ENCODE measurements at places on chromosomes 3 and 15. TPM values are rescaled to one million over a fixed set of nuclear protein-coding genes. Genes with fewer than 3 reads are reported as not detected.

The ACKR2 gene
- total RNA-seq, result 3.9 TPM

The POLQ gene
- 0.09 TPM for total RNA-seq

The PPP1R14D gene
- not detected for total RNA-seq

The LDHAL6B gene
- total RNA-seq, result not detected

The GNB5 gene
- total RNA-seq, result 21.9 TPM

The SMCO1 gene
- total RNA-seq, result not detected

The RPL29 gene
- 2,355 TPM for total RNA-seq

The PDE12 gene
- total RNA-seq, result 11.2 TPM

The GREM1 gene
- 3.6 TPM for total RNA-seq

The PSTPIP1 gene
- total RNA-seq, result 0.85 TPM

The TRPM1 gene
- total RNA-seq, result not detected

The GPR15 gene
- total RNA-seq, result not detected

The TRIM42 gene
- total RNA-seq, result not detected

The MKRN2OS gene
- not detected for total RNA-seq

The CCRL2 gene
- total RNA-seq, result not detected

The HGD gene
- total RNA-seq, result not detected

The RETNLB gene
- not detected for total RNA-seq

The NANOGP8 gene
- total RNA-seq, result not detected

The SLC24A5 gene
- not detected for total RNA-seq

The ITGB5 gene
- total RNA-seq, result 103 TPM

The CCDC39 gene
- 0.23 TPM for total RNA-seq

The GOLGA8S gene
- not detected for total RNA-seq

The CACNA1D gene
- total RNA-seq, result not detected

The FGF12 gene
- total RNA-seq, result 0.09 TPM

The HIGD2B gene
- not detected for total RNA-seq

The ROPN1 gene
- not detected for total RNA-seq

Data from pericardium fibroblast (primary cell).